ENCODE measurements at places on chromosomes 11 and 22.

- no peak for DNase-seq
Measured at GRCh38 chr11:107430525-107430924, 27.1 kb downstream of the CWF19L2 start.

- no peak for DNase-seq
Measured at GRCh38 chr11:64040684-64041322, 5.1 kb downstream of the FLRT1 start.

GRCh38 chr11:109247071-109247470 is 174.9 kb upstream of the C11orf87 start:
- no peak for DNase-seq

- no peak for DNase-seq
Measured at GRCh38 chr22:20441631-20442484, 4.2 kb upstream of the SCARF2 start.

GRCh38 chr22:38016182-38017151 is 32.1 kb upstream of the SOX10 start:
- peak; percentile 63 for DNase-seq

GRCh38 chr11:65491614-65492386 is 7.0 kb upstream of the MALAT1 start:
- peak; percentile 87 for DNase-seq

DNA sequence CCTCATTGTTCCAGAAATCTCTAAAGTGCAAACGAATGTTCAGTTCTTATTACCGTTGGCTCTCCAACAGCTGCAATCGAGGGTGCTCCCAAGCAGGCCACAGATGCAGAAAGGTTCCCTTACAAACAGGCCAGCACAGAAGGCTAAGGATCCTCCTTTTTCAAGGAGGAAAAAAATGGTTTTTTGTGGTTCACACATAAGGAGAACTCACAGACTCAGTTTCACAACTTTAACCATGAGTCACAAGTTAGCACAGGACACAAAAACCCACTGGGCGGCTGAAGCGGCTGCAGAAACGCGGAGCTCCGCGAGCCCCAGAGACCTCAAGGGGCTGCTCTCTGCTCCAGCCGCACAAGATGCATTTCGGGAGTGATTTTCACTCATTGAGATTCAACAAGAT is 98.2 kb upstream of the PRR5 start:
- no peak for DNase-seq

DNA sequence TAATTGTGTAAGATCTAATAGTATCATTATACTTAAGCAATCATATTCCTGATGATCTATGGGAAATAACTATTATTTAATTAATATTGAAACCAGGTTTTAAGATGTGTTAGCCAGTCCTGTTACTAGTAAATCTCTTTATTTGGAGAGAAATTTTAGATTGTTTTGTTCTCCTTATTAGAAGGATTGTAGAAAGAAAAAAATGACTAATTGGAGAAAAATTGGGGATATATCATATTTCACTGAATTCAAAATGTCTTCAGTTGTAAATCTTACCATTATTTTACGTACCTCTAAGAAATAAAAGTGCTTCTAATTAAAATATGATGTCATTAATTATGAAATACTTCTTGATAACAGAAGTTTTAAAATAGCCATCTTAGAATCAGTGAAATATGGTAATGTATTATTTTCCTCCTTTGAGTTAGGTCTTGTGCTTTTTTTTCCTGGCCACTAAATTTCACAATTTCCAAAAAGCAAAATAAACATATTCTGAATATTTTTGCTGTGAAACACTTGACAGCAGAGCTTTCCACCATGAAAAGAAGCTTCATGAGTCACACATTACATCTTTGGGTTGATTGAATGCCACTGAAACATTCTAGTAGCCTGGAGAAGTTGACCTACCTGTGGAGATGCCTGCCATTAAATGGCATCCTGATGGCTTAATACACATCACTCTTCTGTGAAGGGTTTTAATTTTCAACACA is 6.4 kb downstream of the BIRC3 start:
- no peak for DNase-seq

GRCh38 chr22:46976143-46976542 is 213.7 kb downstream of the TBC1D22A start:
- DNase-seq: no peak

DNA sequence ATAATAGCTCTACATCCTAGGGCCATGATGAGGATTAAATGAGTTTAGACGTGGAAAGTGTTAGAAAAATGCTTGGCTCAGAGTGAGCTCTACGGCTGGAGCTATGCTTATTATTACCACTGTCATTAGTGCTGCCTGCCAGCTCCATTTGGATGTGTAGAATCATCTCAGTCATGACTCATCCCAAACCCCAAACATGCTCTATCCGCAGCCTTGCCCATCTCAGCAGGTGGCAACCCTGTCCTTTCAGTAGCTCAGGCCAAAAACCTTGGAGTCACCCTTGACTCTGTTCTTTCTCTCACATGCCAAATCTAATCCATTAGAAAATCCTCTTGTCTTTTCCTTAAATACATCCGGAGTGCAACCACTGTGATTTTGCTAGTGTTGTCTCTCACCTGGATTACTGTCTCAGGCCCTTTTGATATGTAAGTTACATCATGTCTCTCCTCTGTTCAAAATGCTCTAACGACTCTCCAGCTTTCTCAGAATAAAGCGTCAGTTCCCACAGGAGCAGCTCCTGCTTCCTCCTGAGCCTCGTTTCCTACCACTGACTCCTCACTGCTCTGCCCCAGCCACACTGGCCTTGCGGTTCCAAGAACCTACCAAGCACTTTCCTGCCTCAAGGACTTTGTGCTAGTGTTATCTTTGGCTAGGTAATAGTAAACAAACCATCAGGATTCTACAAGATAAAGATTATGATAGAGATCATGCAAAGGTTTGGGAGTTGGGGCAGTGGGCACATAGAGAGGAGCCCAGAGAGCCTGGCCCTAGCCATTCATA is 10.5 kb upstream of the CHRM1 start:
- no peak for DNase-seq

GRCh38 chr22:49292909-49293308 is 534.8 kb downstream of the BRD1 start:
- DNase-seq: no peak

DNA sequence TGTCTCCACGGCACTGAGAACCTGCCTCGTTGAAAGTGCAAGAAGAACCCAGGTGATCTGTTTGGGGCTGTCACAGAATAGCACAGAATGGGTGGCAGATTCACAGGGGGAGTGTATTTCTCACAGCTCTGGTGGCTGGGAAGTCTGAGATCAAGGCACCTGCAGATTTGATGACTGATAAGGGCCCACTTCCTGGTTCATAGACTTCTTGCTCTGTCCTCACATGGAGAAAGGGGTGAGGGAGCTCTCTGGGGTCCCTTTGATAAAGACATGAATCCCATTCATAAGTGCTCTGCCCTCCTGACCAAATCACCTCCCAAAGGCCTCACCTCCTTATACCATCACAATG is 198.5 kb upstream of the SORL1-AS1 start:
- DNase-seq: no peak

DNA sequence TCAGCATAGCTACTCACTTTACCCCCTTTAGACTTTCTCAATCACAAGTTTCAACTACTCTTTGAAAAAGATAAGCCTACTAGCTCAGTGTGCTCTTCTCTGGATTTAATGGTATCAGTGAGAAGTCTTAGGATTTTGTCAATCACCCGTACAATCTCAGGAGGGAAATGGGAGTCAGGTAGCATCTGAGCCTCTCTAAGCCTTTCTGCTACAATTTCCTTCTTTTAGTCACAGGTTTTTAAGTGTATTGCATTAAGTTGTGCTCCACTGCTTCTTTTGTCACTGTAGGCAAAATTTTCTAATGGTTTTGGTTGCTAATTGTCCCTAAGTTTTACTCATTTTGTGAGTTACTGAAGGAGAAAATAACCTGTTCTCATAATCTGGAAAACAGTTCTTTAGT is 758.5 kb upstream of the CCDC90B start:
- no peak for DNase-seq

- DNase-seq: peak; percentile 52
Measured at GRCh38 chr11:132125988-132126871, 755.8 kb downstream of the NTM start.

DNA sequence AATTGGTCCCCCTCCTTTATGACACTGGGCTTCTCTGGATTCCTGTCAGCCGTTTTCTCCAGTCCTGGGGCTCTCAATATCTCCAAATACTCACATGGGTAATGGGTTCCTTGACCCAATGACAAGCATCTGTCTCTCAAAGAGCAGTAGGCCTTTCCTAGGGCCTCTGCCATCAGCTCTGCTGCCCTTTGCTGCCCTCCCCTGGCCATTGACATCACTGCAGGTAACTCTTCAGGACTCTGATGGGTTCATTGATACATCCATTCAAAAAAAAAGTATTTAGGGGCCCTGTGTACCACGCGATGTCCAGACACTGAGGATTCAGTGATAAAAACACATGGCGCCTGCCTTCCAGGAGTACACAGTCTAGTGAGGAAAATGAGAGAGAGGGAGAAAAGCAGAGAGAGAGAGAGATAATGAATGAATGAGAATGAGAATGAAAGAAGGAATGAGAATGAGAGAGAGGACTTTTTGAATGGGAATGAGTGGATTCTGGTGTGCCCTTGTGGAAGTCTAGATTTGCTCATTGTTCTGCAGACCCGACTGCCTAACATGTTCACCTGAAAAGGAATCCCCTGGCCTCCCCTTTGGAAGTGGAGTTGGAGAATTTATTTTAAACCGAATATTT is 42.6 kb upstream of the OLFML1 start:
- DNase-seq: peak; percentile 81

DNA sequence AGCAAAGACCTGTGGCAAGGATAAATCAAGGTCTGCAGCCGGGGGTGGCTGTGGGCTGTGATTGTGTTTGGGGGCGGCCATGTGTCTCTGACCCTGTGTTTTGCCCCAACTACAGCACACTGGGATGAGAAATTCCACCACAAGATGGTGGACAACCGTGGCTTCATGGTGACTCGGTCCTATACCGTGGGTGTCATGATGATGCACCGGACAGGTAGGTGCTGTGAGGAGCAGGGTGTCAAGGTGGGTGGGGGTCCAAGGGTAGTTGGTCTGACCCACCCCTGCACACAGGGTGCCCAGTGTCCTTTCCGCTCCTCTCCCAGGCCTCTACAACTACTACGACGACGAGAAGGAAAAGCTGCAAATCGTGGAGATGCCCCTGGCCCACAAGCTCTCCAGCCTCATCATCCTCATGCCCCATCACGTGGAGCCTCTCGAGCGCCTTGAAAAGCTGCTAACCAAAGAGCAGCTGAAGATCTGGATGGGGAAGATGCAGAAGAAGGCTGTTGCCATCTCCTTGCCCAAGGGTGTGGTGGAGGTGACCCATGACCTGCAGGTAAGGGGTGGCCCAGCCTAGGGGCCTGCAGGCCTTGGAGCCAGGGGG is 6.7 kb downstream of the SERPINH1 start:
- DNase-seq: peak; percentile 9

DNA sequence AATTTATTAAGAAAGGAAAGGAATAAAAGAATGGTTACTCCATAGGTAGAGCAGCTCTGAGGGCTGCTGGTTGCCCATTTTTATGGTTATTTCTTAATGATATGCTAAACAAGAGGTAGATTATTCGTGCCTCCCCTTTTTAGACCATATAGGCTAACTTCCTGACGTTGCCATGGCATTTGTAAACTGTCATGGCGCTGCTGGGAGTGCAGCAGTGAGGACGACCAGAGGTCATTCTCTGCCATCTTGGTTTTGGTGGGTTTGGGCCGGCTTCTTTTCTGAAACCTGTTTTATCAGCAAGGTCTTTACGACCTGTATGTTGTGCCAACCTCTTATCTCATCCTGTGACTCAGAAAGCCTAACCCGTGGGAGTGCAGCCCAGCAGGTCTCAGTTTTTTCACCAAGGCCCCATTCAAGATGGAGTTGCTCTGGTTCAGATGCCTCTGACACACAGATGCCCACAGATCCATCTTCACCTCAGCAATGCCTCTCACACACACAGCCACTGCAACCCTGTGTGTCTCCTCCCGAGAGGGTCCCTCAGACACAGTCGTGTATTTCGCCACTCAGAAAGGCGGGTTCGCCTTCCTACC is 16.4 kb upstream of the JAM3 start:
- no peak for DNase-seq

DNA sequence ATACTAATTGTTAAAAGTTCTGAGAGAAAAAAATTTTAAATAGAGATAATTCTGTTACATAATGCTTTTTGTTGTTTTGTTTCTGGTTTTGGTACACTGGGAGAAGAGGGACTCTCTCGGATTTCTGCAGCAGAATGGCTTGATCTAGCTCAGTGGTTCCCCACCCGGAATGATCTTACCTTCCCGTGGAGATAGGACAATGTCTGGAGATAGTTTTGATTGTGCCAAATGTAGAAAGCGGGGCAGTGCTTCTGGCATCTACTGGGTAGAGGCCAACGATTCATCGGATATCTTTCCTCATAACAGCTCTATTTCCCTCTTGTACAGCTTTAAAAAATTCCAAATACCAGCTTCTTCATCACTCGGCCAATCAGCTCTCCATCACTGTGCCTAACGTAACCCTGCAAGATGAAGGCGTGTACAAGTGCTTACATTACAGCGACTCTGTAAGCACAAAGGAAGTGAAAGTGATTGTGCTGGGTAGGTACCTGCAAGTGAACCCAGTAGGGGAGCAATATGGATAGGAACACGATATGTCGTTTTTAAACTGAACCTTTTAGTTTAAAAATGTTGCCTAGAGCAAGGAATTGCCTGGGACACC is 13.2 kb downstream of the CRTAM start:
- no peak for DNase-seq

- no peak for DNase-seq
Measured at GRCh38 chr22:49068861-49069500, 758.7 kb downstream of the BRD1 start.

DNA sequence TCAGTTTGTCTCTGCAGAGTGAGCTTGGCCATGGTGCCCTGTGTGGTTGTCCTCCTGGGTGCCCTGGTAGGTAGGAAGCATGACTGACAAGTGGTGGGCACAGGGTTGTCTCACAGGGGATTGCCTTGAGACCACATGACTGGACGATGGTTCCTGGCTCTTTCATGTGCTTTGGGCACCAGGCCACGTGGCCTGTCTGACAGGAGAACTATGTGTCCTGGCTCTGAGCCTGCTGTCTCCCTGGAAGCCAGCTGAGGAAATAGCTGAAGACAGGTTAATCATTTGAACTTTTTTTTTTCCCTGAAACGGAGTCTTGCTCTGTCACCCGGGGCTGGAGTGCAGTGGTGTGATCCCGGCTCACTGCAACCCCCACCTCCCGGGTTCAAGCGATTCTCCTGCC is 93.2 kb downstream of the LDLRAD3 start:
- DNase-seq: peak; percentile 56

- no peak for DNase-seq
Measured at GRCh38 chr22:31629741-31630184, 32.3 kb downstream of the PISD start.

DNA sequence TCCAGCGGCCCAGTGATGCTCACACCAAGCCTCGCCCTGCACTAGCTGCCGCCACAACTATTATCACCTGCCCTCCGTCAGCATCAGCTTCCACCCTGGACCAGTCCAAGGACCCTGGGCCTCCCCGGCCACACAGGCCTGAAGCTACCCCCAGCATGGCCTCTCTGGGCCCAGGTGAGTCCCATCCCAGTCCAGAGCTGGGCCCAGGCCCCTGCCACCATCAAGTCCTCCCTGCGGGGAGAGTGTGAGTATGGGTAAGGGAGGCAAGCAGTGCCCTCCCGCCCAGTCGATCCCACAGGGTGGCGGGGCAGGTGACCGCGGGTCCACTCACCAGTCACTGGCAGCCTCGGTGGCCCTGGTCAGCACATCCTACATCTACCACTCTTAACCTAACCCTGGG is 9.5 kb upstream of the SUSD2 start:
- DNase-seq: no peak

- no peak for DNase-seq
Measured at GRCh38 chr22:44394246-44395117, 81.7 kb upstream of the SHISAL1 start.

Measured in Right ventricle myocardium superior (tissue), 1 donor.